ENCODE measurements at places on chromosomes 6 and 20.

DNA sequence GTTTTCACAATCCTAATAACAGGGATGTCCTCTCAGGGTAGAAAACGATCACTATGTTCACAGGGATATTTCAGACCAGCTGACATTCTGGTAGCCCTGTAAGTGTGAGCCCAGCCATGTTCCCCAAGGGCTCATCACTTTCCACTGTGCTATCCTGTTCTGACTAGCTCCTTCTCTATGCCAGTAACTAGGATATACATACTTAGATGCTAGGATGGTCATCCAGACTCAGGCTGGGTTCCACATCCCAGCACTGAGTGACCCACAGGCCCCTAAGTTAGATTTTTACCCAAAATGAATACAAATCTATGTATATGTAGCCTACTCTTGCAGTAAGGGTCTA is 83.0 kb downstream of the CD164 start:
- peak; percentile 17 for DNase-seq

DNA sequence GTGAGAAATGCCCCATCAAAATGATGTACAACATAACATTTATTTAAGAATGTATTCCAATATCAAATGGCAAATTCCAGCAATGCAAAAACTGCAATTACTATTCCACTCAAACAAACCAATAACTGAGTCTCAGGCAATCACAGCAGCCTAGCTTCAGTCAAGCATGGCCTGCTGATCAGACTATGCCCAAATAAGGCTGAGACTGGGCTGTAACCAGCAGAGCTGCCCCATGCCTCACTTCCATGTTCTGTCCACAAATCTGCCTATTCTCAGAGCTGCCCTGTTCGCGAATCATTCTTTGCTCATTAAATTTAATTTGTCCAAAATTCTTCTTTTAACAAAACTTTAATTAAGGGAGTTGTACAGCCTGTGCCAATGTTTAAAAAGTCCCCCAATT is 155.4 kb downstream of the FNDC1 start:
- no peak for DNase-seq

DNA sequence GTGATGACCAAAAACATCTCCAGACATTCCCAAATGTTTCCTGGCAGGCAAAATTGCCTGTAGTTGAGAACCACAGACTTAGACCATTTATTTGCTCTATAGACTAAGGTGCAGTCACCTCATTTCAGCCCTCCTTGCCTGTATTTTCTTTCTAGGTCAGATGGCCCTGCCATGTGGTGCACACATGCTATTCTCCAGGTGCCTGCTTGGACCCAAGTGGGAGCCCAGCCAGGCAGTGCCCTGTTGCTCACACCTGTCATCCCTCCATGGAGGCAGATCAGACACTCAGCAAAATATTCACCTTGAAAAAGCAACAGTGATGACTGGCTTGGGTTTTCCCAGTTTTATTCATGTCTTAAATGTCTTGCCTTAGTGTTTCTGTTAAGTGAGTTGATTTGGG is 311.4 kb downstream of the TFAP2C start:
- no peak for DNase-seq

GRCh38 chr6:138909975-138910374 is 78.1 kb downstream of the REPS1 start:
- no peak for DNase-seq
